NCI-H748 treated with DMSO at 0.1 percent for 48 hours (cell line): ENCODE measurements at places on chromosomes 6 and 20.

- DNase-seq: no peak
Observed at GRCh38 chr6:128343706-128344105, 176.7 kb downstream of the PTPRK start.

DNA sequence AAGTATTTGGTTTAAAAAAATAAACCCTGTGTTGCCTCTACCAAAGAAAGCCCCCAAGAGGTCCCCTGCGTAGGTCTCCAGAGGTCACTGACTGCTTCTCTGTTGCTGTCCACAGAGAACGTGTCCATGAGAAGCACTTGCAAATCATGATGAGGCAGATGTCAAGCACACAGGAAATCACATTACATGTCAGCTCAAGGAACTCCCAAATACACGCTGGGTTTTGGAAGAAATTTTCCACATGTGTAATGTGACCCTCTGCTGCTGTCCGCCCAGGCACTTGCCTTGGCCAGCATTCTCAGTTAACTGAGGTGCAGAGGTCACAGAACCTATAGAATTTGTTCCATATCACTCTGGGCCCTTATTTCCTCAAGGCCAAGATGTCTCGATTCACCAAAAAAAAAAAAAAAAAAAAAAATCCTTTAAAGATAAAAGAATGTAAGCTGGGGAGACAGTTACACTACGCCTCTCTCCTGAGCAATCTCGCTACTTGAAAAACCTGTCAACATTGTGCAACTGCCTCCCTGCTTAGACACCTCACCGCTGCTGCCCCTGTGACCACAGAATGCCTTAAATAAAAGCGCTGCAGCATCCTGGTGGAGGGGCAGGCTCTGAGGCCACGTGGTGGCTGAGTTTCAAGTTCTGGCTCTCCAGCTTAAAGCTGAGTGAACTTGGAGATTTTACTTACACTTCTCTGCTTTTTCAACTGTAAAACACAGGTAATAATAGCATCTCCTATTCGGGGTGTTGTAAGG, 42.3 kb downstream of the SLC22A23 start:
- no peak for DNase-seq

GRCh38 chr6:16306334-16306733, 67.9 kb downstream of the GMPR start:
- DNase-seq: no peak

- peak; percentile 80 for DNase-seq
Observed at GRCh38 chr6:134123666-134124208, 71.3 kb upstream of the SLC2A12 start.

DNA sequence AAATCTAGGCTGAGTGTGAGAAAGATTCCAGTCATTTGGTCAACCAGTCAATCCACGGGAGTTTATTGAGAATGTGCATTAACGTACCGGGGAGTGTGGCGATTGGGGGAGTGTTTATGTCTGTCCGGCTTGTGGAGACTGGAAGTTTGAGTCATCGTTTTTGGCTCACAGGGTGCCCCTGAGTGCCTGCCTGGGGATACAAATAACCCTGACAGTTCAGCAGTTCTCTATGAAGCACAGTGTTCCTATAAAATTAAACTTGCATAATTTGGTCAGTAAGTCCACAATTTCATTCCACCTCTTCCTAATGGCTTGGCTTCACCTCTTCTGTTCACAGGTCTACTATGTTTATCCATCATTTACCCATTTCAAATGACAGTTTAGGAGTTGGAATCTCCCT, 72.6 kb upstream of the PLEKHG1 start:
- no peak for DNase-seq

- DNase-seq: no peak
Observed at GRCh38 chr20:60999250-60999649, 252.8 kb upstream of the CDH4 start.

DNA sequence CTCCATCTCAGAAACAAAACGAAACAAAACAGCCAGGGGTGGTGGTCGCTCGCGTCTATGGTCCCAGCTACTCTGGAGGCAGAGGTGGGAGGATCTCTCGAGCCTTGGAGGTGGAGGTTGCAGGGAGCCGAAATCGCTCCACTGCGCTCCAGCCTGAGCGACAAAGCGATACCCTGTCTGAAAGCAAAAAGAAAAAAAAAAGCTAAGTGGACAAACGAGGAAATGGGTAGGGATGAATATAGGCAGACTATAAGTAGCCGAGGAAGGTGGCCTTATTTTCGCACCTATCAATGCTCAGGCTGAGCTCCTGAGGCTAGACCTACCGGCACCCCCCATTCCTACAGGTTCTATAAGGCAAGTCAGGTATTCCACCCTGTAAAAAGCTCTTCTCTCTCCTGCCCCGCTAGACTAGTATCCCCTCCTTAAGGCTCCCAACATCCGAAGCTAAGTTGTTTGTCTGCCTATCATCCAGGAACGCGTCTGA, 650 bp upstream of the CASP8AP2 start:
- no peak for DNase-seq

- no peak for DNase-seq
Observed at GRCh38 chr6:16723826-16724225, 37.4 kb downstream of the ATXN1 start.

- DNase-seq: no peak
Observed at GRCh38 chr6:30348957-30349356, 4.0 kb downstream of the RPP21 start.

DNA sequence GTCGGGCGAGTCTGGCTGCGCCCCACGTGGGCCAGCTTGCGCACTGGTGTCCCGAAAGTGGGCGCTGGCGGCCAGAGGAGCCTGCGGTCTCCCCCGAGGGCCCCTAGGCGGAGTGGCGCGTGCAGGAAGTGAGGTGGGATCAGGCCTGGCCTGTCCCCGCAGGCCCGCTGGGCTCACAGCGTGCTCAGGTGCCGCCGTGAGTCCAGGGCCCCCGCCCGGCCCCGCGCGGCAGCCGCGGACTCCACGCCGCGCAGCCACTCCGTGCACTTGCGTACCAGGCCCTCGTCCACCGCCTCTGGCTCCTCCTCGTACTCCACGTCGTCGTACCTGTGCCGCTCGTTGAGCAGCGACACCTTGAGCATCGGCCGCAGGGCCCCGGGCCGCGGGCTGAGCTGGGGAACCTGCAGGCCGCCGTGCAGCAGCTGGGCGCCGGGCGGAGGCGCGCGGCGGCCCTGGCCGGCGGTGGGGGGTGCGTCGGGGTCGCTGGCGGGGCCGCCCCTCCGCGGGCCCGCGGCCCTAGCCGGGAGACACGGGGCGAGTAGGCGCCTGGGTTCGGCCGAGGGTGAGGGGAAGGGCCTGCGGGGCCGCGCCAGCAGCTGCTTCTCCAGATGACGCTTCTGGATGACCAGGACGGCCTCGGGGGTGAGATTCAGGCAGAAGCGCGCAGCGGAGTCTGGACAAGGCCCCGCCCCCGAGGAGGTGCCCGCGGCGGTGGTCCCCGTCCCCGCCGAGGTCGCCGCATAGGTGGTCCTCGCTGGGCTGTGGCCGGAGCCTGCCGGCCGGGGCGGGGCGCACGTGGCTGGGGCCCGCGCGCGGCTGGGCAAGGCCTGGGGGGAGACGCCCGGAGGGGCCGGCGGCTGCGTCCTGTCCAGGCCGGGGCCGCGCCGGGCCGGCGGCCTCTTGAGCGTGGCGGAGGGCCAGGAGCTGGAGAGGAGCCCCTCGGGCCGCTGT, 835 bp downstream of the PRR18 start:
- no peak for DNase-seq

DNA sequence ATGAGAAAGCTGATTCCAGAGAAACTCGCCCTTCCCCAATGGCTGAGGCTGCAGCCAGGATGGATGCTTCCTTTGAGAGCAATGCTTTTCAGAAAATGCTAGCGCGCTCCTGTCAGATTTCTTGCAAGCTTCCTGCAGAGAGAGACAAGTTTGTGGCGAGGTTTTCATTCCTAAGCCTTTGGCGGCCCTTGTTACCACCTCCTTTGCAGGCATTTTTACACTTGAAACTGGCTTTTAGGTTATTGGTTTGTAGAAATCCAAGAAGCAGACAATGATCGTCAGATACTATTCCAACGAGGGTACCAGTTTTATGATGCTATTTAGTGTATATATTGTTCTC, 1.1 kb downstream of the FNDC1 start:
- DNase-seq: no peak

DNA sequence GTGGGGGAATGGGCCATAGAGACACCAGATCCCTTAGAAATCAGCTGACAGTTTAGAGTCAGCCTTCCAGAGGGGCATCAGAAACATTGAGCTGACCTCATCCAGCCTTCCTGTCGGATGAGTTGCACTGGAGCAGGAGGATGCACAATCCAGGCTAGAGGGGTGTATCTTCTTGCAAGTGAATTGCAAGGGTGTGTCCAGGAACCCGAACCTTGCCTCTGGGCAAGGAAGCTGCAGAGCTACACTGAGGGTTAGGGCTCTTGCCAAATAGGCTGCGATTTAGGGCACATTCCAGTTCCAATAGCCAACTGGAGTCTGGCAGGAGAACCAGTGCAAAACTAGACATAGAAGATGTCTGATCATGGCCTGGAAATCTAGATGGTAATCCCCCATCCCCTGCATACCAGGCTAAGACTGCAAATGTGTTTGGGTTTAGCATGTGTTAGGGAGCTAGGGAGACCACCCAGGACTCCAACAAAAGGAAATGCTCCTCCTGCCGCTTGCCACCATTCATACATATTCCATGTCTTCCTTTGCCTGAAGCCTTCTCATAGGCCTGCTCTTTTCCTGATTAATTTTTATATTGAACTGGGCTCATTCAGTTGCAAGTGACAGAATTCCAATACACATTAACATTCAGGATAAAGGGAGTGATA, 6.3 kb upstream of the UTRN start:
- no peak for DNase-seq

DNA sequence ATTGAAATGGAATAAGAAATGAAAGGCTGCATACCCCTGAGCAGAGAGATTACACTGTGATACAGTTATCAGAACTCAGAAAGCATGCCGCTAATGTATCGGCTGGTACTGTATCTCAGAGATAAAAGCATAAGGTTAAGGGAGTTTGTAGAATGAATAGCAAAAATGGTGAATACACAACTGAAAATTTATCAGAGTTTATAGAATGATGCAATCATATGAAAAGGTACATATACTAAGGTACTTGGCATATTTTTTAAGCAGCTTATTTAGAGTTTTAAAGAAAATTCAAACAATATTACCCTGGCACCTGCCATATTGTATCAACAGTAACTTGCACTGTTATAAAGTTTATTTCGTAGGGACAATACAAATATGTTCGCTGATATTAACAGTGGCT, 364.0 kb downstream of the PHF3 start:
- no peak for DNase-seq

DNA sequence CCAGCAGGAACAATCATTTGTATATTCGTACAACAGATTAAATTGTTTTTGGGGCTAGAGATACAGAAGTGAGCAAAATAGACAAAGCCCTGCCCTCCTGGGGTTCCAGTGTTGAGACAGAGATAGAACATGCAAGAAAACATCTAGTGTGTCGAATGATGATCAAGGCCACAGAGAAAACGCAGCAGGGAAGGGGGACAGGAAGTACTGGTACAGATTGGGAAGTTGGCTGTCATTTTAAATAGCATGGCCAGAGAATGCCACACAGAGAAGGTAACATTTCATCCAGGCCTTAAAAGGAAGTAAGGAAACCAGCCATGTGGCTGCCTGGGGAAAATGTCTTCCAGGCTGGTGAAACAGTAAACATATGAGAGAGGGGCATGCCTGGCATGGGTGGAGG, 202.6 kb upstream of the MYLIP start:
- DNase-seq: no peak

DNA sequence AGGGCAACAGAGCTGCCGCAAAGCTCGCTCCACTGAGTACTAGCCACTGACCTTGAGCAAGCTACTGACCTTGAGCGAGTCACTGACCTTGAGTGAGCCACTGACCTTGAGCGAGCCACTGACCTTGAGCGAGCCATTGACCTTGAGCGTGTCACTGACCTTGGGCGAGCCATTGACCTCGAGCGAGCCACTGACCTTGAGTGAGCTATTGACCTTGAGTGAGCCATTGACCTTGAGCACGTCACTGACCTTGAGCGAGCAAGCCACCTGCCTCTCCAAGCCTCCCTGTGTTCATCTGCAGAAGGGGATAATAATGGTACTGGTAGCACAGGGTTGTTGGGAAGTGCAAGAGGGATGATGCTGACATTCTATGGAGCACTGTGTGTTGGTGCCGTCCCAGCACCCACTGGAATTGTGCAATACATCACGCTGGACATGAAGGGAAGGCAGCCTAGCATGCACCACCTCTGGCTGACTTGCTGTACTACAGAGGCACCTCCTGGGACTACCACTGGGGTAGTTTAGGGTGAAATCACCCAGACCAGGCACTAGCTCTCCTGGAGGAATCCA, 60.2 kb downstream of the CTCFL start:
- no peak for DNase-seq

- DNase-seq: no peak
Observed at GRCh38 chr6:155146205-155146604, 117.6 kb upstream of the CLDN20 start.

- no peak for DNase-seq
Observed at GRCh38 chr6:84696166-84696565, 68.2 kb downstream of the TBX18 start.

DNA sequence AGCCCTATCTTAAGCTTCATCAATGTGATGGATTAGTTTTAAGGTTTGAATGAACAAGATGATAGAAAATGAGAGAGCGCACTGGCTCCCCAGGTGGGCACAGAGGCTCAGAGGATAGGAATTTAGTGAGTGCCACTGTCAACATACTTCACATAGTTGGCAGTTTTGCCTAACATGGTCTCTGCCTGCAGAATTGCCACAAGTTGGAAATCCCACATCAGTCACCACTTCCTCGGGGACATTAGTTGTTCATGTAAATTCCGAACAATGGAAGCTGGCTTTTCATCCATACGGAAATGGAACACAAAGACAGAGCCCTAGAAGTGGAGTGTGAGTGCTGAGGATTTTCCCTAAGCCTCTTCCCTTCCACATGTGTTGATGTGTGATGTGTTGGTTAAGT, 123.9 kb upstream of the PHACTR1 start:
- DNase-seq: no peak

GRCh38 chr6:37454420-37455140, 21.6 kb downstream of the CMTR1 start:
- no peak for DNase-seq

DNA sequence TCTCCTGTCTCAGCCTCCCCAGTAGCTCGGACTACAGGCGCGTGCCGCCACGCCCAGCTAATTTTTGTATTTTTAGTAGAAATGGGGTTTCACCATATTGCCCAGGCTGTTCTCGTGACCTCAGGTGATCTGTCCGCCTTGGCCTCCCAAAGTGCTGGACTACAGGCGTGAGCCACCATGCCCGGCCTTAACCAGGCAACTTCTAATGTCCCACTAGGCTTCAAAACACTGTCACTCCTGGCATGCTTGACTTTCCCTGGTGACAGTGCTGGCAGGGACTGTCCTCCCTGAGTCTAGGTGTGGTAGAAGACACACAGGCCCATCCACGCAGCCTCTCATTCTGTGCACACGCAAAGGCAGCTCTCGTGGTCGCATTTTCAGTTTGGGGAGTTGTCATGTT, 11.6 kb upstream of the EZR start:
- no peak for DNase-seq

- no peak for DNase-seq
Observed at GRCh38 chr6:97674802-97675201, 391.8 kb upstream of the MMS22L start.
